CD8-positive, alpha-beta T cell (primary cell): ENCODE measurements at places on chromosomes 16 and 17.

DNA sequence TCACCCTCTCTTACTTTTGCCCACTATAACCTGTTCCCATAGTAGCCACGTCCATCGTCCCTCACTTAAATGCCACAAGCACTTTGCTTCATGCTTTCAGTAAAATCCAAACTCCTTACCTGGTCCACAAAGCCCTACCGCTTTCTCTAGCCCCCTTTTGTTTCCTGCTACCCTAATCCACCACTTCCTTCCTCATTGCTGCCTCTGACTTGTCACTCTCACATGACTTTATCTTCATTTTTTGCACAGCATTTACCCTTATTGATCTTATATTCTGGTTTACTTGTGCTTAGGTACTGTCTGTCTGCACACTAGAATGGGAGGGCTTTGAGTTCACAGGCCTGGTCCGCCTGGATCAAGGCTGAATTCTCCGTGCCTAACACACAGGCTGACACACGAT lies 340.0 kb downstream of the XYLT1 start:
- DNase-seq, result no peak

- no peak for DNase-seq
These were observed 9.1 kb upstream of the SLC47A2 start for GRCh38 chr17:19725486-19725885.

DNA sequence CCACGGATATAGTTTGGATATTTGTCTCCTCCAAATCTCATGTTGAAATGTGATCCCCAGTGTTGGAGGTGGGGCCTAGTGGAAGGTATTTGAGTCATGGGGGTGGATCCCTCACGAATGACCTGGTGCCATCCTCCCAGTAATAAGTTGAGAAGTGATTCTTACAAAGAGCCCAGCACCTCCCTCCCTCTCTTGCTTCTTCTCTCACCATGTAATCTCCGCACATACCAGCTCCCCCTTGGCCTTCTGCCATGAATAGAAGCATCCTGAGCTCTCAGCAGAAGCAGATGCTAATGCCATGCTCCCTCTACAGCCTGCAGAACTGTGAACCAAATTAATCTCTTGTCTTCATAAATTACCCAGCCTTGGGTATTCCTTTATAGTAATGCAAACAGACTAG lies 41.9 kb upstream of the RBBP6 start:
- no peak for DNase-seq

DNA sequence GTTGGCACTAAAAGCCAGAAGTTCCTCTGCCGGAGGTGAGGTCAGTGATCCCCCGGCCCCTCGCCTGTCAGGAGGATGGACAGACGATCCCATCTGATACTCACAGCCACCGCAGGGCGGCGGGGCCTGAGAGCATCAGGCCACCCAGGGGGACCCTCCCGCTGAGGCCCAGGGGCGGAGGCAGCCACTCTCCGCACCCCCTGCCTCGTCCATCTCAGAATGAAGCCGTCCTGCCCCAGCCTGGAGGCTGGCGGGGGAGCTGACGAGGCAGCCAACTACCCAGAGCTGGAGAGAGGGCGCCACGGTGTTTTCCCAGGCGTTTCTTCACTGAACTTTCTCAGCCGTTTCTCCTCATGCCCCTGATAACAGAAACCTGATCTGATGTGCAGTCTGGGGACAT lies 22.6 kb downstream of the TPSD1 start:
- DNase-seq, result no peak

GRCh38 chr17:78498848-78499247 lies 78.3 kb downstream of the DNAH17 start:
- DNase-seq, result no peak

DNA sequence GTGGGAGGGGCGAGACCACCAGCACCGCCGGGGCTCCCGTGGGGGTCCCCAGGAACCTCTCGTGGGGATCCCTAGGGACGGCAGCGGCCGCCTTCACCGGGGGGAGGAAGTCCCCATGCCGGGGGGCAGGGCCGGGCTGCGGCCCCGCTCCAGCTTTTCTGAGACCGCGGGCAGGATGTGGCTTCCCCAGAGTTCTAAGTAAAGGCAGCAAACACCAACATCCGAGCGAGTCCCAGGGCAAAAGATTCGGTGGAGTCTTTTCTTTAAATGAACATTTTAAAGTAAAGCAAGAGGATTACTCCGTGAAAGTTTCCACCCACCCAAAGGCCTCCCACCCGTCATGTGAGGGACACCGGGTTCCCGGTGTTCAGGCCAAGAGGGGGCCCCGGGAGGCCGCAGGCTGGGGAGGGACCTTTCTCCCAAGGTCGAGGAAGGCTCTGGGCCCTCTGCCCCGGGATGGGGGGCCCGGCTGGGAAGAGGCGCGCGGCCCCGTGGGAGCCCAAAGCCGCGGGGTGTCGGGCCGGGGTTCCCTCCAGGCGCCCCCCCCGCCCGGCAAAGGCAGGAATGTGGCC lies 137.2 kb upstream of the RPH3AL start:
- DNase-seq, result peak; percentile 78

- DNase-seq, result no peak
These were observed 24.1 kb downstream of the DNAJA2 start for GRCh38 chr16:46949241-46949892.

DNA sequence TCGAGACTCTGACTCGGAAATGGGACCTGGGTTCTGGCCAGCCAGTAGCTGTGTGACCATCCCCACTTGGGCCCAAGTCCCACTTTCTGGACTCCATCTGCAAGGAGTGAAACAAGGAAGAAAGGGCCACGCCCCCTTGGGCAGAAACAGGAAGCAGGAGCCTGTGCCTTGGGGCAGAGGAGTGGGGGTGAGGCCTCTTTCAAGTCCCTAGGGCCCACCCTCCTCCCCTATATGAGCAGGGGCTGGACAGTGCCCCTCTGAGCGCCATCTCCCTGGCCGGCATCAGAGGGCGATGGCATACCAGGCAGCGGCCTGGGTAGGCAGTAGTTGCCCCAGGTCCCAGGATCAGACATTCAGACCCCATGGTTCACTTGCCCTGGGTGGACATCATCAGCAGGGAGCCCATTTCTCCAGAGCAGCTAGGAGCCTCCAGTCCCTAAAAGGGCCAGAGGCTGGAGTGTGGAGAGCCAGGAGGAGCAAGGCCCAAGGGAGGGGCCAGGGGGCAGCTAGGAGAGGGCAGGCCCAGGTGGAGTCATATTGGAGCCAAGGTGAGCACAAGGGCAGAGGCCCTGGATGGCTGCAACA lies 7.1 kb downstream of the BCAR1 start:
- DNase-seq, result no peak

DNA sequence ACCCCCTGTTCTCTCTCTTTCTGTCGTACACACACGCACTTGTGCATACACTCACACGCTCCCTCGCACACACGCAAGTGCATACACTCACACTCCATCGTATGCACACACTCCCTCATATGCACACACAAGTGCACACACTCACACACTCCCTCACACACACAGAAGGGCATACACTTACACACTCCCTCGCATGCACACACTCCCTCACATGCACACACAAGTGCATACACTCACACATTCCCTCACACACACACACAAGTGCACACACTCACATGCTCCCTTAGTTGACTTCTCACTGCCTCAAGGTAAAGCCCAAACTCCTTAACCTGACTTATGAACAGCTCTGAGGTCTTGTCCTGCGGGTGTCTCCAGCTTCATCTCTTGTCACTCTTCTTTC lies 78.7 kb downstream of the NOG start:
- no peak for DNase-seq

- no peak for DNase-seq
These were observed 12.0 kb downstream of the PGS1 start for GRCh38 chr17:78390241-78391050.

DNA sequence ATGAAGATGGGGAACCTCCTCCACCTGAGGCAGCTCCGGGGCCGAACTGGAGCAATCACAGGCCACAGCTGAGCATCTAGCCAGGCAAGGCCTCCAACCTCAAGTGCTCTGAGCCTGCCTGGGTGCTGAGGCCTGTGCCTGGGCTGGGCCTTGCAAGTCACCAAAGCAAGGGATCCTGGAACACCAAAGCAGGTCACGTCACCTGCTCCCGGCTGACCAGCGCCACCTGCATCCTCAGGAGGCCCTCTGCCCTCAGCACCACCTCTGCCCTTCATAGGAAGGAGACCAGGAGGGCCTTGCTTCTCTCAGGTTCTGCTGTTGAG lies 68.0 kb downstream of the SMPD3 start:
- no peak for DNase-seq

DNA sequence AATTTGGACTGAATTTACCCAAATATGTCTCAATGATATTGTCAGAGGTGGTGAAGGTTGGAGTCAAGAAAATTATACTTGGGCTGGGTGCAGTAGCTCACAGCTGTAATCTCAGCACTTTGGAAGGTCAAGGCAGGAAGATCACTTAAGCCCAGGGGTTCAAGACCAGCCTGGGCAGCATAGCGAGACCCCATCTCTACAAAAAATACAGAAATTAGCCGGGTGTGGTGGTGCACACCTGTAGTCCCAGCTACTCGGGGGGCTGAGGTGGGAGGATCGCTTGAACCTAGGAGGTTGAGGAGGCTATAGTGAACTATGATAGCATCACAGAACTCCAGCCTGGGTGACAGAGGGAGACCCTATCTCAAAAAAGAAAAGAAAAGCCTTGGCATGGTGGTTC lies 40.9 kb downstream of the LAT start:
- DNase-seq, result no peak

DNA sequence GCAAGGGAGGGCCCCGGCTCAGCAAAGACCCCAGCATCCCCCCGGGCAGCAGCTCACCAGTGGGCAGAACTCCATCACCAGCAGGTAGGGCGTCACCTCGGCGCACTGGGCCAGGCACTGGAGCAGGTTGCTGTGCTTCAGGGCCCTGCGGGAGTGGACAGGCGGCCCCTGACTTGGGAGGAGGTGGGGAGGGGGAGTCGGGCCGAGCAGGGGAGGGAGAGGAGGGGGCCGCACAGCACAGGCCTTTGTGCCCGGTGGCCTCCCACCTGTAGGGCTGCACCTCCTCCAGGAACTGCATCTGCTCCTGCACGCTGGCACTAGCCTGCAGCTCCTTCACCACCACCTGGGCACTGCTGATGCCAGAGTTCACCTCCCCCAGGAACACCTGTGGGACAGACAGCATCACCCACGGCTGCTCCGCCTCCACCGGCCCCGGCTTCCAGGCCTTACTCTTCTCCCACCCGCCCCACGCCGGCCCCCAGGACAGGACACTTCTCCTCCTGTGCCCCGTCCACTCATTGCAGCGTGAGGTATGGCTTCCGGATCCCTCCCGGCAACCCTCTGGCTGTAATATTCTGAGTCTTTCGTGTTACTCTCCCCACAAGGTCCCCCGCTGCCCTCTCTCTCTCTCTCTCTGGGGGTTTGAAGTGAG lies 37.7 kb upstream of the PVALEF start:
- no peak for DNase-seq

- DNase-seq, result no peak
These were observed 245.8 kb upstream of the CDH5 start for GRCh38 chr16:66120656-66121055.

DNA sequence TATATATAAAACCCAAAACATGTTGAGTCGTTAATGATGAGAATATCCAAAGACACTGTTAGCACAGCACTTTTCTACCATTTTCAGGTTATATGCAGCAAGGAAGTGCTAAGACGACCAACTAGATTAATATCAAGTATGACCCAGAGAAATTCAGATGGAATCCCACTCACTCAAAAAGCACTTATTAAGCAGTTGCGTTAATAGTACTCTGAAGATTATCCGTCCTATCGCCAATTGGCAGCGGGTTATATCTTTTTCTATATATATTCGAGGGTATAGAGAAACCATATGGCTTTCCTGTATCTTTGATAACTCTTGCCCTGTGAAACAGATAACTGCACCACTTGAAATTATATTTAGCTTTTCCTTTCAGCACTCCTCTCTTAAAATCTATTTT lies 1.1 kb downstream of the CRLF3 start:
- DNase-seq, result no peak

DNA sequence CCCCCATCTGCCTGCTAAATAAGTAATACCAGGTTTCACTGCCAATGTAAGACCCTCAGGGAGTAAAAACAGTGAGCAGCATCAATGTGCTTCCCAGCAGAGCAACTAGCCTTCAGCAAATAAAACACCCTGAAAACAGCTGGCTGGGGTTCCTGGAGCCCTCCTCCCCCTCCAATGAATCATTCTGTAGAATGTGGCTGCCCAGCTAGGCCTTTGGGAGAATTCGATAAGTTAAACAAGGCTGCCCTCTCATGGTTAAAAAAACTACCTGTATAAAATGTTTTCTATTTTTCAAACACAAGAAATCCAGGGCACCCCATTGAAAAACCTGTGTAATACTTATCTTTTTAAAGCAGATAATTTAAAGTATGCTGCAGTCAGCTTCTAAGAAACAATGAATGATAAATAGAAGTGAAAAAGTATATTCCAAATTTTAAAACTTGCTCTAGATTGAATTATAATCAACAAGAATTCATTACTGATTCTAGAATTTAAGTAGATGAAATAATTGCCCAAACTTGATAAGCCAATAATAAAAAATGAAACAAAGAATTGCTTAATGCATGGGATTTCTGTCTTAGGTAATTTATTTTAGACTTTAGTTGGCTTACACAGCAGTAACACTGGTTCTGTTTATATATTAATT lies 9.4 kb upstream of the TOM1L1 start:
- no peak for DNase-seq

GRCh38 chr17:81918832-81919545 lies 1.0 kb upstream of the SIRT7 start:
- no peak for DNase-seq

GRCh38 chr16:27239026-27239425 lies 29.5 kb downstream of the NSMCE1 start:
- DNase-seq, result no peak

DNA sequence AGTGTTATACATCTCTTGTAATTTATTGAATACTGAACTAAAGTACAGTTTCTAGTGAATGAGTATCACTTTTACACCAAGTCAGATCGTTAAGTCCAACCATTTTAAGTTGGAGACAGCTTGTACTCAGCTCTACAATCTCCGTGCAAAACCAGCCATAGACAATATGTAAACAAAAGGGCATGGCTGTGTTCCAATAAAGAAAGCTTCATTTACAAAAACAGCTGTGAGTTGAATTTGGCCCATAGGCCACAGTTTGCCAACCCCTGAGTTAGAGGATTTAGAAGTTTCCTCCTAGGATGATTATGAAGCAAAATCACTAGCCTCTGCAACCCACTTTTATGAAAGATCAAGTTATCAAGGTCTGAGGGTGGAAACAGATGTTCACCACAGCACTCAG lies 105.7 kb upstream of the RCVRN start:
- no peak for DNase-seq
